ENCODE measurements at places on chromosomes 16 and 17. TPM values are rescaled to one million over a fixed set of nuclear protein-coding genes. Genes with fewer than 3 reads are reported as not detected.

- no peak for DNase-seq
Measured at GRCh38 chr17:59355702-59356325, 24.4 kb downstream of the YPEL2 start.

Gene KCNH4
- total RNA-seq: 0.10 TPM

DNA sequence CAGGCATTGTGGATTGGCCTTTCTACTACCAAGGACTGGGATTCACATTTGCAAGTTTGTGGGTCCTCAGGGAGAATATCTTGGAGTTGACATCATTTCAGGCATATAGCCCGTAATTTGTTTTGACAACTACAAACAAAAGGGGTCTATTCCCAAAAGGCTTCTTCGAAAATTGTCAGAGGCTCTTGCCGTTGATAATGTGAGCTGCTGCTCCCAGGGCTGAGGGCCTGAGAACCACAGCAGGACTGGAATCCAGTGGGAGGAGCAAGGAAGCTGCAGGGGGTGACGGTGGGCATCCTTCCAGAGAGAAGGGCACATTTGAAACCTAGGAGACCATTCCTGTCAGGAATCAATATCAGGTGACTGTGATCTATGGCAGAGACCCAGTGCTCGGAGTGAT is 761.6 kb upstream of the RBFOX1 start:
- no peak for DNase-seq

Gene TBL3
- total RNA-seq: 25.5 TPM

DNA sequence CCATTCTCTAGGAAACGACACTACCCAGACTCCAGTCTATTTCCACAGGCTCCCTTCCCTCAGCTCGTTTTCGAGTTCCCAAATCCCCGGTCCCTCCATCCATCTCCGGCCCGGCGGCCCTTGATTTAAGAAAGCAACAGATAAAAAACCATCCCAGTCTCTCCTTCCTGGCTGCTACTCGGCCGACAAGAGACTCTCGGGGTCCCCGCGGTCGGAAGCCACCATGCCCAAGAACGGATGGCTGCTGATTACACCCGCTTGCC is 182 bp downstream of the RPL26 start:
- DNase-seq: no peak

Gene ESRP2
- 94.5 TPM for total RNA-seq

DNA sequence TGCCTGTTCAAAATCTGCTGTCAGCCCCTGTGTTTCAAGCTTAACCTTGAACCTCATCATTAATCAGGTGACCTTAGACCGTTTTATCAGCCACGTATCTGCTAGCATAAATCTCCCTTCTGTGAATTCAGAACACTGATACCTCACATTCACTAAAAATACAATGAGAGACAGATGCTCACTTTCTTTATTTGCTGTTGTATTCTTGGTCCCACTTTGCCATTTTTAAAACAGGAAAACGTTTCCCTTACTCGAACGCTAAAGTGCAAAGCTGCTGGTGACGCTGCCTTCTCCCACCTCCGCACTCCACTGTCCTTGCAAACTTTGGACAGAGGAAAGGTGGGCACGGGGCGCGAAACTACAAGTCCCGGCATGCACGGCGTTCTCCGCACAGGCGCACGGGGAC is 220 bp upstream of the ARHGAP44 start:
- no peak for DNase-seq

All from mucosa of descending colon (tissue), 3 donors.